ENCODE measurements at places on chromosomes 6 and 20.

GRCh38 chr6:100986921-100987320 is 105.8 kb upstream of the ASCC3 start:
- DNase-seq, result no peak

GRCh38 chr6:133630651-133631050 is 258.3 kb upstream of the TCF21 start:
- no peak for DNase-seq

DNA sequence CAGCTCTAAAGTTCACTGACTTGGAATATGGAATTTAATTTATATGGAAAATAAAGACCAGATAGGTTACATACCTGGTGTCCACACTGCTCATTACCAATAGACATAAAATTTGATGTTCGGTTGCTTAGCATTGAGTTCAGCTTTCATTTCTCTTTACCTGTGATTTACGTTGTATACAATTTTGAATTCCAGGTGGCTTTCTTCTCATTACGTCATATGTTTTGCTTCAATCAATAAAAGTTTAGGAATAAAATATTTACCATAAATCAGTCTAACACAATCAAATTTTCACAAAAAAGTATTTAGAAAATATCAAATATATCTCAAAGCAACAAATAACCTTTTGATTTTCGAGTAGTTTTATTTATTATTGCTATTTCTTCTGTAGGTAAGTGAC is 40.8 kb downstream of the HDGFL1 start:
- DNase-seq, result no peak

GRCh38 chr6:34439442-34439841 is 13.6 kb upstream of the RPS10 start:
- DNase-seq, result no peak

GRCh38 chr20:18254615-18255014 is 33.7 kb upstream of the ZNF133 start:
- no peak for DNase-seq

DNA sequence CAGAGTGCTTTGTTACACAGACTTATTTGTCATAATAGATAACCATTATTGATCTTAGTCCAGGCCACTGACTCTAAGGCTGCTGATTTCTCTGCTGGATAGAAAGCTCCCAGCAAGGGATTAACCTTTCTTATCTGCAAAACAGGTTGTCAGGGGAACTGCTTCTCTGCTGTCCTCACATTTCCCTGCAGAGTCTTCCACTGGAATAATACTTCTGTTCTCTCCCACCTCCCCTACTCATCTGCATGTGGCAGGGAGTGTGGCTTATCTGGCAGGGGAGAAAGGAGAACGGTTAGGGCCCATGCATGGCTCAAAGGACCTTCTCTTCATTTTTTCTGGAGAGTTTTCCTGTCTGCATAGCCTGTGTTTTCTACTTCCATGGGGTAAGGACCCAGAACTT is 86.2 kb downstream of the LAMP5 start:
- DNase-seq, result no peak

DNA sequence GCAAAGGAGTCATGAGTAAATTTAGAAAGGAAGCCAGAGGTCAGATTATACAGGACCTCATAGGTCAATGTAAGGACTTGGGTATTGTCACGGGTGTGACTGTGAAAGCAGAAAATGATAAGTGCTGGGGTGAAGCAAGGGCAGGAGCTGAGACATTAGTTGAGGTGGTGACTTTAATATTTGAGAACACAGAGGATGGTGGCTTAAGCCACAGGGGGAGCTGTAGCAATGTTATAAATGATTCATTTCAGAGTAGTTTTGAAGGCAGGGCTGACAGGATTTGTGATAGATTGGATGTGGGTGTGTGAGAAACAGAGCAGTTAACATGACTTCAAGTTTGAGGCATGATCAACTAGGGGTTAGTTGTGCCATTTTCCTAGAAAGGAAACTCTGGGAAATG is 659.9 kb downstream of the EPM2A start:
- DNase-seq, result no peak

GRCh38 chr20:33306807-33307206 is 23.8 kb downstream of the BPIFB1 start:
- DNase-seq, result no peak

DNA sequence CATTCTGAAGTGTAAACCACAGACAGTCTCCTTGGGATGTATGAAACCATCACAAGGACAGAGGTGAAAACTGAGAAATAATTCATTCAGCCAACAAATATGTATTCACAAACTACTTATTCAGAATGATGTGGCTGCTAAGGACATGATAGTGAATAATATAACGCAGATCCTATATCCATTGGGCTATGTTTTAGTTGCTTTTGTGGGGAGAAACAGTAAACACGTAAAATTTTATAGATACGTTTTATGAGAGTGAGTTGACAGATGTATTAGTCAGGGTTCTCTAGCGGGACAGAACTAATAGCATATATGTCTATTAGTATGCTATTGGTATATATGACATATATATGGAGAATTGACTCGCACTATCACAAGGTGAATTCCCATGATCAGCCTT is 402.5 kb downstream of the RFPL4B start:
- DNase-seq, result no peak

GRCh38 chr20:14553774-14554534 is 216.5 kb upstream of the FLRT3 start:
- DNase-seq, result no peak

DNA sequence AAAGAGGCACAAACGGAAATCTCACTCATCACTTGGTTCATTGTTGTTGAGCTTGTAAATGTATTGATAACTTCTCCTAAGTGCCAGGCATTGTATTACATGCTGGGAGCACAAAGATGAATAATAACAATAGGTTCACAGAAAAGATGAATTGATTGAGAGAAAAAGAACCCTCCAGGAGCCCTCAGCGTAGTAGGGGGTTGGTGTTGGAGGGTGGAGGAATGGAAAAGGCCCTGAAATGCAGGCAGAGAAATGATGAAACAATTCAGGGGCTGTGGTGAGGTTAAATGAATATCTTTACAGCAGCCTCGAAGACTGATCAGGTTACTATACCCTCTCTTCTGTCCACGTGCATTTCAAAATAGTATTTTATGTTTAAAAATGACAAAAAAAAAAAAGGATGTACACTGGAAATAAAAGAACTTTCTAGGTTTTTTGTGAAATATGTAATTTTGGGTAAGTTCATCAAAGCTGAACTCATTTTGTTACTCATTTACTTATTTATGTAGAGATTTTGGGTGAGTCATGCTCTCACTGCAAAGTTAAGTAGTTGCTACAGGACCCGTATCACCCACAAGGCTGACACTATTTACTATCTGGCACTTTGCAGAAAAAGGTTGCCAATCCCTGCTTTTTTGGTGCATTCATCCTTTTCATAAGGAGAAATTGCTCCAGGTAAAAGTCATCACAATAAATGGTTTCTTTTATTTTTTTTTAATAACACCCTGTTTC is 277.3 kb downstream of the ZNF217 start:
- no peak for DNase-seq

DNA sequence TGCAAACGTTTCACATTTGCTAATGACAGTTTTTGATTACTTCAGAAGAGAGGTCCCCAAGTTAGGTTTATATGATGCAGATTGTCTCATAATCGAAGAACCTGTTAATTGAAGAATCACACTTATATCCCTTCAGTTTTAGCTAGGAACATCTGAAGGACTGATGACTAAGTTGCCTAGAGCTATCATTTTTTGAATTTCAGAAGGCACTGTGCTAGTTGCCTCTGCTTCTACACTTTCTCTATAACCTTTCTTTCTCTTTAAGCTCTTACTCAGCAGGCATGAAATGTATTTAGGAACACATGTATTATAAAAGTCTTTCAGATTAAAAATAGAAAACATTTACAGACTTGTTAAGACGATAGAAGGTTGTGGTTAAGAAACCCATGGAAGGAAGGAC is 14.4 kb upstream of the GJE1 start:
- DNase-seq, result no peak

DNA sequence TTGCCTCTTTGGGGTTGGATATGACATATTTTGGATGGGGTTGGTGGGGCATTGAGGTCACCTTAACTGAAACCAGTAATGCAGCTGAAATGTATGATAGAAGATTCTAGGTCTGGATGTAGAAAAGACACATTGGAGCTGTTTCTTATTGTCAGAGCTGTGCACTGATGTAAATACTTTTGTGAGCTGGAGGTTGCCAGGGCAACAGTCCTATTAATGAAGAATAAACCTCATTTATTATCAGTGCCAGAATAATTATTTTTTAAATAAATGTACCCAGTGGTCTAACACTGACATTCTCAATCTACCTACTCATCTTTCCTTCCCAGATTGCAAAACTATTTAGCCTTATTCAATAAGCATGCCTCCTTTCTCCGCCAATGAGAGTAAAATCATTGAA is 57.0 kb downstream of the CAP2 start:
- DNase-seq, result no peak

- no peak for DNase-seq
These were observed 17.2 kb upstream of the LRRN4 start for GRCh38 chr20:6070829-6071695.

DNA sequence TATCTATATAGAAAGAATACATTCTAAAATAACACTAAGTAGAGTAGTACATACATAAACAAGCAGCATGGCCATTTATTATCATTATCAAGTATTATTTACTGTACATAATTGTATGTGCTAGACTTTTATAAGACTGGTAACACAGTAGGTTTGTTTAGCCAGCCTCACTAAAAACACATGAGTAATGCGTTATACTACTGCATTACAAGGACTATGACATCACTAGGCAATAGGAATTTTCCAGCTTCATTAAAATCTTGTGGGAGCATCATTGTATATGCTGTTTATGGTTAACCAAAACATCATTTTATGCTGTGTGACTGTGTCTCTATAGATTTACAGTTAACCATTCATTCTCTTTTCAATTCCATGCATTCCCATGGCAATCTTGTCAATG is 131.7 kb upstream of the HDGFL1 start:
- no peak for DNase-seq

- no peak for DNase-seq
These were observed 252.2 kb downstream of the HACE1 start for GRCh38 chr6:104607501-104607900.

- no peak for DNase-seq
These were observed 35.7 kb upstream of the ADGRG6 start for GRCh38 chr6:142266060-142266459.

- no peak for DNase-seq
These were observed 13.6 kb downstream of the ITPA start for GRCh38 chr20:3222635-3223600.

GRCh38 chr6:1970151-1970561 is 275.2 kb downstream of the GMDS start:
- no peak for DNase-seq

DNA sequence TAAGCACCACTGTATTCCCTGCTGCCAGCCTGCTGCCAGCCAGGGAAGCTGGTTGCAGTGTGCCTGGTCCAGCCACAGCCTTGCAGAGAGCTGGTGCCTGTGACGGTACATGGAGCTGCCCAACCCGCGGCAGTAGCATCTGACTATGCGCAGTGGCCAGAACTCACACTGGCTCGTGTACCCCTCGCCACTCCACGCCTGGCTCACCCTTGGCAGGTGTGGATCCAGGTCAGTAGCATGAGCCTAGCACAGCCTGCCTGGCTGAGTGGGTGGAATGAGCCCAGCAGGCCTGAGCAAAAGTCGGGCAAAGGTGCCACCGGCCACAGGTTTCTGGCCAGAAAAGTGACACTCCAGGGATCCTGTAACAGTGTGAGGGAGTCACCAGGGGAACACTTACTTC is 361.7 kb upstream of the MAP3K7 start:
- DNase-seq, result no peak

DNA sequence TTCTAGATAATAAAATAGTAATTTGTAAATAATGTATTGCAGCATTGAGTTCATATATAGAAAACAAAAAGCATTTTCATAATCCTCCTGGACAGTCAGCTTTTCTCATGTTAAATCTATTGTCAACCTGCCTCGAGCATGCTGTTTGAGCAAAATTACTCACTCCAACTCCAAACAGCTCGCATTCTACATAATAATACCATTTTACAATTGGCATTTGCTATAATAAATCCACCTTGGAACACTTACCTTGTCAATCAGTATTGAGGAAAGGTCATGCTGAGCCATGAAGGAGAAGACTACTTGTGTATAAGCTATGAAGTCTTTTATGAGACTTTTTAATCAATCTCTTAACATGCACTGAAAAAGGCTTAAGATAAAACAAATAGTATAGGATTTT is 682.6 kb downstream of the CBLN4 start:
- DNase-seq, result no peak

- DNase-seq, result no peak
These were observed 51.7 kb upstream of the ATXN1 start for GRCh38 chr6:16812993-16813392.

GRCh38 chr20:56247954-56248782 is at the start of gene MC3R:
MC3R (plus strand) TSS chr20:56248732; CDS start chr20:56248844, 112 bp downstream.
- peak; percentile 65 for DNase-seq
